ENCODE measurements at places on chromosomes 7 and 10.

DNA sequence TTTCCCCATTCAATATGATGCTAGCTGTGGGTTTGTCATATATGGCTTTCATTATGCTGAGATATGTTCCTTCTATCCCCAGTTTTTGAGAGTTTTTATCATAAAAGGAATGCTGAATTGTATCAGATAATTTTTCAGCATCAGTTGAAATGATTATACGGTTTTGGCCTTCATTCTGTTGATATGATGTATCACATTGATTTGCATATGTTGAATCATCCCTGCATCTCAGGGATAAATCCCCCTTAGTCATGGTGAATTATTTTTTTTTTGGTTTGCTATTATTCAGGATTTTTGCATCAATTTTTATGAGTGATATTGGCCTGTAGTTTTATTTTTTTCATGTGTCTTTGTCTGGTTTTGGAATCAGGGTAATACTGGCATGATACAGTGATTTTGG lies 1152.3 kb upstream of the C7orf33 start:
- H3K36me3 ChIP-seq, result no peaks in the 10 kb centered on the region
- H3K4me3 ChIP-seq, result no peak overlapping the region
- H3K27me3 ChIP-seq, result no peaks in the 10 kb centered on the region
- no peak for DNase-seq
- H3K4me1 ChIP-seq, result no peaks in the 10 kb centered on the region

DNA sequence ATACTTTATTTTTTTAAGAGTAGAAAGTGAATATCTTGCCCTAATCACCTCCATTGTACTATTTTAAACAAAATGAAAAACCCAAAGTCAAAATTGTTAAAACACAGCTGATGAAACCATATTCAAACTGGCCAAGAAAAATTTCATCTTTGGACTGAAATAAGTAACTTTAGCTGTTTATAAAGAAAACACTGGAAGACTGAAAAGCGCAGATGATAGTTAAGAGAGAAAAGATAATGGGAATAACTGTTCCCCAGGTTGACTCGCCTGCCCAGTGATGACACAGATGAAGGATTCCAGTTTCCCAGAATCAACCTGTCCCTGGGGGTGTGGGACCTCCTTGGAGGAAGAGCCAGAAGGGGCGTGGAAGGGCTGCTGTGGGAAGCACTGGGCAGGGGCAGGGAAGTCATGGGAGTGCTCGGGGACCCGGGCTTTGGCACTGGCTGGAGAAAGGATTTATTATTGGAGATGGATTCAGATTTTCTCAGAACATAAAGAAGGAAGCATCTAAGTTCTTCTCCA lies 43.1 kb downstream of the DENND2A start:
- no peak for DNase-seq
- H3K4me3 ChIP-seq, result no peak overlapping the region
- no peak overlapping the region for H3K27ac ChIP-seq

- no peaks in the 10 kb centered on the region for H3K4me1 ChIP-seq
- no peaks in the 10 kb centered on the region for H3K27me3 ChIP-seq
- no peaks in the 10 kb centered on the region for H3K36me3 ChIP-seq
- no peak for DNase-seq
Measured at GRCh38 chr7:77760809-77761453, 37.3 kb downstream of the TMEM60 start.

DNA sequence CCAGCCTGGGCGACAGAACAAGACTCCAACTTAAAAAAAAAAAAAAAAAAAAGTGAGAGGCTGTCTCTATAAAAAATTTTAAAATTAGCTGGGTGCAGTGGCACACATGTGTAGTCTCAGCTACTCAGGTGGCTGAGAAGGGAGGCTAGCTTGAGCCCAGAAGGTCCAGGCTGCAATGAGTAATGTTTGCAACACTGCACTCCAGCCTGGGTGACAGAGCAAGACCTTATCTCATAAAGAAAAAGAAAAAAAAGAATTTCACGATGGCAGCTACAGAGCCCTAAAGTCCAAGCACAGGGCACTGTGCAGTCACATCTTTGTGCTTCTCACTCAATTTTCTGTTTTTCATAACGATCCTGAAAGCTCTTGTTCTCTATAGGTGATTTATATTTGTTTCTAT lies 209.5 kb upstream of the KCTD7 start:
- no peaks in the 10 kb centered on the region for H3K27me3 ChIP-seq
- no peak overlapping the region for H3K4me3 ChIP-seq
- no peaks in the 10 kb centered on the region for H3K4me1 ChIP-seq
- no peaks in the 10 kb centered on the region for H3K36me3 ChIP-seq
- DNase-seq, result no peak
- no peak overlapping the region for H3K27ac ChIP-seq

DNA sequence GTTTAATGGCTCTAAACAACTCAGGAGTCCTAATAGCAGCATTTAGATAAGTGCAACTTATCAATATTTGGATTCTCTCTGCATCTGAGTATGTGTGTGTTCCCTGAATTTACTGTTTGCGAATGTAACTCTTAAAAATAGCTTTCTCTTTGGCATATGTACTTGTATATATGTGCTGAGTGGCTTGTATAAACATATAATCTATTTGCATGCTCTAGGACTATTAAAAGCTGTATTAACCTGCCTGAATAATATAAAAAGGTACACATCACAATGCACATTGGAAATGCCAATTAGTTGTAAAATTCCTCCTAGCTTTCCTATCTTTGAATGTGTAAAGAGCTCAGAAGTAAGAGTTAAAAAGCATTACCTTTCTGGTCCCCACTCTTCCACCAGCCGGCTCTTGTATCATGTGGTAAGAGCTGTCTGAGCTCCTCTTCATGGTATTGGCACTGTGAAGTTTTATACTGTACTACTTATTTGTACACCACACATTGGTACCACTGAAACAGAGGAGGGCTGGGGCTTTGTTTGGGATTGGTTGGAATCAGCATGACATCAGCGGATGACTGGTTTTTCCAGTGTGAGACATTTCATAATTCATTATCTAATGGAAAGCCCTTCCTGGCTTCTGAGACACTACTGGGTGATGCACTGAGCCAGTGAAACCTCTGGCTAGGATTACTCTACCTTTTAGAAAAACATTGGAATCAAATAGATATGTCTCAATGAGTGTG lies at the start of gene INHBA:
Gene INHBA (minus strand): TSS at position 456 of the 737 bp plus-strand sequence. CDS start 2,716 bp downstream, outside the sequence.
- H3K27ac ChIP-seq, result peak within 1 kb of the TSS; percentile 95
- no peak for DNase-seq
- peaks cover 31% of the 10 kb centered on the region for H3K4me1 ChIP-seq
- no peaks in the 10 kb centered on the region for H3K27me3 ChIP-seq

GRCh38 chr7:150405584-150406311 lies 26.6 kb downstream of the ZNF775 start:
- H3K4me3 ChIP-seq, result peak overlapping the region; percentile 74
- H3K27ac ChIP-seq, result peak overlapping the region; percentile 97
- H3K36me3 ChIP-seq, result no peaks in the 10 kb centered on the region
- H3K27me3 ChIP-seq, result no peaks in the 10 kb centered on the region
- no peaks in the 10 kb centered on the region for H3K4me1 ChIP-seq
